ENCODE measurements at places on chromosomes 2 and 18.

DNA sequence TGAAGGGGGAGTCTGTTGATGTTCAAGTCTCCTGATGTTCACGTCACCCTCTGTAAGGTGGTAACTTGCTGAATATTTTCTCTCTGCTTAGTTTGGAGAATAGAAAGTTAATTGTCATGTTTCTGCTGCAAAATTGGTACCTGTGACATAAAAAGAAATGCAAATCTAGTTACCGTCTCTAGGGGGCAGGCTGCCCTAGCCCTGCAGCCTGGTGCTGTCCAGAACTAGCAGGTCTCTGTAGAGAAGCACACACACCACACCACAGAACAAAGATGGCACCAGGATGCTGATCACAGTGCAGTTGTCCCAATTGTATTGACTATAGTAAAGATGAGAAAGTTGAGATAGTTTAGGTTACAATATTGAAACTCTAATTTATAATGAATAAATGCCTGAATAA lies 47.0 kb downstream of the SLC9A4 start:
- peak; percentile 18 for DNase-seq

DNA sequence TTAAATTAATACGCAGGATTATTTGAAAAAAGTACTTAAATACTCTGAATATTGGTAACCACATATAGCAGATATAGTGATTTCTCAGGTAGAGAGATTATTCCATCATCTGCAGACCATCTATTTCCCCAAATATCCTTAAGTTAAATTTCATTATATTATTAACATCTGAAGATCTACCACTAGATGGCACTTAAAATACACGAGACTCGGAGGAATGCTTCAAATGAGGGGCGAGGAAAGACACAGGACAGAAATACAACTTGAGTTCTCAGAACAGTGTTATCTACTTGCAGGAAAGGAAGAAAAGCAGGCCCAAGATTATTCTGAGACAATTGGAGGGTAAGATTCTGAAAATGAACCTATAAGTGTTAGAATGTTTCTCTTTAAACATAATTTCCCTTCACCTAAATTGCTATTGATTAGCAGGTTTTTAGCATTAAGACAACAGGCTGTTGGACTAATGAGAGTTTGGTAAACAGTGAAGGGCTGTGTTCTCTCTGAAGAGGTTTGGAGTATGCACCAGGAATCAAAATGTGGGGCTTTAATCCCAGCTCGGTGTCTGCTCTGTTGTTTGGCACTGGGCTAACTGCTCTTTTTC lies 76.9 kb upstream of the GCFC2 start:
- peak; percentile 39 for DNase-seq

- DNase-seq: no peak
Observed at GRCh38 chr2:6623746-6624145, 242.0 kb downstream of the CMPK2 start.

DNA sequence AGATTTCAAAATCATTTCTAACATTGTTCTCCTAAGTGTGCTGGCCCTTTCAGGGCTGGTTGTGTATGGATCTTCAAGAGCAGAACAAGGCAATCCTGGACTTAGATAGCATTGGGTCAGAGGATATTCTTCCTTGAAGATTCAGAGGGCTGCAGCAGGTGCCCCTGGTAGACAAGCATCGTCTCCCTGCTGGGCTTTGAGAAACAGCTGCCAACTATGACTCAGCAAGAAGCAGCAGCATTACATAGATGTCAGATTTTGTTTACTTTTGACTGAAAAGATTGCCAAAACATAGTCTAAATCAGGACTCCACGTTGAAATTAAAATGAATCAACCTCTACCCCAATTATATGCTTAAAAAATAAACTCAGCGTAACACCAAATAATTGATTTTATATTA lies 618.8 kb downstream of the SOCS6 start:
- no peak for DNase-seq
